ENCODE measurements at places on chromosomes 2 and 18.

GRCh38 chr18:8045160-8045883, 478.2 kb downstream of the PTPRM start:
- no peak for DNase-seq

DNA sequence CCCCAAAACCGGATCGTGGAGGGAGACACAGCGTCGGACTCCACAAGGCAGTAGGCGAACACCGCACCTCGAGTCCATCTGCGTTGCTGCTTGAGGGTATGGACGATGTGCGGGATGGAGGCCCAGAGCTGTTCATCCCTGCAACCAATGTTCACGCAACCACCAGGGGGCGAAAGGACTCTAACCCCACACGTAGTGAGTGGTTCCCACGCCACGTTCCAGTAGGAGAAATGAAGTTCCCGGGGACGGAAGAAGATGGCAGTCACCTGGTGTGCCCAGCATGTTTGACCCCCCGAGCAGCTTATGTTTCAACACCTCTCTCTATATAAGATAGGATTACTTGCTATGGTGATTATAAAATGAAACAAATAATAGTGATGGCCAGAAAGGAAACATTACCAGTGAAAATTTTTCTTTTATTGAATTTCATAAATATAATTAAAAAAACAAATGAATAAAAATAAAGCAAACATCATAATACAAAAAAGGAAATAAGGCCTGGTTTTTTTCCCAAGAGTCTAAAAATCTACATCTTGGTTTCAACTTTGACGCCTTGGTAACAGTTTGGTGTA, 184.3 kb downstream of the SH3BP4 start:
- DNase-seq: peak; percentile 88

DNA sequence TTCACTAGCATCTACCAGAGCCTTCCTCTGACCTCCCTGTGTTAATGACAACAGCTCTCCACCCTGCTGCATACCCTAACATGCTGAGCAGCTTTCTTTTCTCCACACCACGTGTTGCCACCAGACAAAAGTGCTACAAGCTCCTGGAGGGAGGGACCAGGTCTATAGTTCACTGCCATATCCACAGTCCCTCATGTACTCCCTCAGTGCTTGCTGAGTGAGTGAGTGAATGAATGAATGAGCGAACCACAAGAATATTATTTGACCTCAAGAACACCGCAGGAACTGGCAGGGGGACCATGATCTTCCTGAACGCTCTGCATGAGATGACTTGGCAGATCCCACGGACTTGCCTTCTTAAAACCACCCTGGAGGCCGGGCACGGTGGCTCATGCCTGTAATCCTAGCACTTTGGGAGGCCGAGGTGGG, 47.4 kb upstream of the CAB39 start:
- DNase-seq: no peak

DNA sequence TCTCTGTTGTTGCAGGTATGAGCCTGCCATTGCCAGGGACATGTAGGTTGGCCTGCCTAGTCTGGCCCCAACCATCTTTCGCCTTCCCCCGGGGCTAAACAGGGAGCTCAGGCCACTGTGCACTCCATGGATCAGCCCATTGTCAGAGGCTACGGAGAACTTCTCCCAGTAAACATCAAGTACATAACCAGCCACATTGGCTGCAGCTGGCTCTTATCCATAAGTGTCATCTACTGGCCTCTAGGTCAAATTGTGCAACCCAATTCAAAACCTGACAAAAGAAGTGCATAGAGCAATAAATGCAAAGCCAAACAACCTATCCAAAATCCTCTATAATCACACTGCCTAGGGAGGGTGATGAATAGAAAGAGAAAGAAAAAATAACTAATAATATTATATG, 418.1 kb upstream of the DCC start:
- DNase-seq: no peak

- no peak for DNase-seq
Measured at GRCh38 chr18:33010149-33010548, 237.3 kb upstream of the KLHL14 start.

DNA sequence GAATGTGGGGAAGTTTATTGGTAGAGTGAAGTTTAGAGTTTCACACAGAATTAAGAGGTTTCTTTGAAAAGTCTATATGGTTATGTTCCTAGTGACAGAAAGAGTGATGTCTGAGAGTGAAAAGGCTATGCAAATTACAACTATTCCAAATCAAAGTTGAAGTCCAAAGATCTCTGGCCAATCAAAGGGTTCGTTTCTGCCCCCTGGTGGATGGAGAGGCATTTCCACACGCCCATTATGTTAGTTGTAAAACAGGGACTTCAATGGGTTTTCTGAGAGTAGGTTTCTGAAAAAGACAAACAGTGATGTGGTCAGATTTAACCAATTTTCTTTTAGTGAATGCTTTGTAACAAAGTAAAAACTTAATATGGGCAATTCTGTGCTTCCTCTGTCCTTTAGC, 441.5 kb upstream of the POU3F3 start:
- no peak for DNase-seq

DNA sequence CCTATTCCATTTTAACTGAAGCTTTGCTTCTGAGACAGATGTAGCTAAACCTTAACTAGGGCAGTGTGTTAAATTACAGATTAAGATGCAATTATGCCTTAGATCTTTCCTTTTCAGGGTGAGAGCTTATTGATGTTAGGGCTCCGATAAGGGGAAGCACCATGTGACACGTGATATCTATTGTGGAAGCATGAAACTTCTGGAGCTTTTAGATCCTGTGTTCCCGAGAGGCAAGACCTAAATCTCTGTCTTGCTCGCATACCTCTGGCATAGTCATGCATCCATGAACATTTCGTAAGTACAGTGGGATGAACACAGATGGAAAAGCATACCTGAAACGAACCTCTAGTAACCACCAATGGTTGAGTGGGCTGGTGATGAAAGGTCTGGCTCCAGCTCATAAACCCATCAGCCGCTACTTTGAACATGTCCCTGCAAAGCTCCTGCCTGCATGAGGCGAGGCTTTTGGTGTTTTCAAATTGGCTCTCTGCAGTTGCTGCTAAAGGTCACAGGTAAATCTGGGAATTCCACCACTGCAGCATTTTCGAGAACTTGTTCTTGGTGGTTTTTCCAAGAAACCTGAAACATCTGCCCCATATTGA, 3.7 kb upstream of the NRP2 start:
- DNase-seq: no peak

GRCh38 chr2:157233506-157233905, 24.0 kb upstream of the GALNT5 start:
- DNase-seq: no peak

DNA sequence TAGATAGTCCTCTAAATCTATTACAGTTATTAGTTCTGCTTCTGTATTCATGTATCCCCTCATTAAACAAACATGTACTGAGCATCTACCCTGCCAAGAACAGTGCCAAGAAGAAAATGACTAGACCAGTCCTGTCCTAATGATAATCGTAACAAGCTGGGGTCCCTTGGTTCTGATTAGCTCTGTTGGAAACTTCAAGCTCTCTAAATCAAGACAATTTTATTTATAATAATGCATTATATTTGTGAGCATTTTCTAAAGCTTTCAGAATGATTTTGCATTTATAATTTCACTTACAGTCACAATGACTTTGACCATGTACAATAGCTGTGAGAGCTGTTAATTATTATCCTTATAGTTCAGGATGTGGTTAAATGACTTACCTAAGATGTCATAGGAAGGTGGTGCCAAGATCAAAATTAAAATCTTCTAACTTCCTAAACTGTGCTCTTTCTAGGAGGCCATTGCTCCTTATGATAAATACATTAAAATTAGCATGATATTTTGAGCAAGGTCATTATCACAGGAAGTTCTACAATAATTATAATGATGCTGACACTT, 336.5 kb upstream of the SLC39A10 start:
- no peak for DNase-seq

GRCh38 chr2:56801770-56802169, 618.0 kb downstream of the CCDC85A start:
- DNase-seq: no peak
